Spleen (tissue), 13 donors: ENCODE measurements at places on chromosomes 2 and 18. TPM values are rescaled to one million over a fixed set of nuclear protein-coding genes. Genes with fewer than 3 reads are reported as not detected.

DNA sequence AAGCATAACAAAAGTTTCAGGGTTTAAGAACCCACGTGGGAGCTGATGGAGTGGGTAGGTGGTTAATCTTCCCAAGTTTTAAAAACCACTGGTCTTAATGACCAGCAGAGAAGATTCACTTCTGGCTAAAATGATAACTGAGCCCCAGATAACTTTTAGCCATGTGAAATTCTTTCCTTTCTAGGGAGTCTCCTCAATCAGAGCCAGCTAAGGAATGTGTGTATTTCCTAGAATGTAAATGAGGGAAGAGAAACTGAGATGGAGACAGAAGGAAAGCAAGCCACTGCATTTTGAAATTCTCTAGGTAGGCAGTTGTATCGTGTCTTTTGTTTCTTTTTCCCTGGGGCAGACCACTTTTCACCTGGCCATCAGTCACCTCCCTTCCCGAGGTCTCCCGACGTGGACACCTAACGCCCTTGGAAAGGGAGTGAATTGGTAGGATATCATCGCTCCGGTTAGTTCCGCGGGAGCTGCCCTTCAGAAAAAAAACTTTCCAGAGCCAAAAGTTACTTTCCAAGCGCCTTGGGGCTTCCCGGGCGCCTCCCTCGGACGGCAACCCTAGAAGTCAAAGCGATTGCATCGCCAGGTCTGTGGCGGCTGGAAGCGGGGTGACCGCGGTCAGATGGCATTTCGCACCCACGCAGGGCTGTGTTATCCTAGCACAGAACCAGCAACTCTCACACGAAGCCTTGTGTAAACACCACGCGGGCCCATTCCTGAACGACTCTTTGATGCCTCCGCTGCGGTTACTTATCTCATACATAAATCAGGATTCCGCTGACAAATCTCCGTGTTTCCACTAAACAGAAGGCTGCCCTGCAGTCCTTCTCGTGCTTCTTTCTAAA is 1.3 kb downstream of the COLEC12 start:
- DNase-seq = no peak

GRCh38 chr18:35122586-35123224 is 81.5 kb downstream of the MAPRE2 start:
- DNase-seq = no peak

DNA sequence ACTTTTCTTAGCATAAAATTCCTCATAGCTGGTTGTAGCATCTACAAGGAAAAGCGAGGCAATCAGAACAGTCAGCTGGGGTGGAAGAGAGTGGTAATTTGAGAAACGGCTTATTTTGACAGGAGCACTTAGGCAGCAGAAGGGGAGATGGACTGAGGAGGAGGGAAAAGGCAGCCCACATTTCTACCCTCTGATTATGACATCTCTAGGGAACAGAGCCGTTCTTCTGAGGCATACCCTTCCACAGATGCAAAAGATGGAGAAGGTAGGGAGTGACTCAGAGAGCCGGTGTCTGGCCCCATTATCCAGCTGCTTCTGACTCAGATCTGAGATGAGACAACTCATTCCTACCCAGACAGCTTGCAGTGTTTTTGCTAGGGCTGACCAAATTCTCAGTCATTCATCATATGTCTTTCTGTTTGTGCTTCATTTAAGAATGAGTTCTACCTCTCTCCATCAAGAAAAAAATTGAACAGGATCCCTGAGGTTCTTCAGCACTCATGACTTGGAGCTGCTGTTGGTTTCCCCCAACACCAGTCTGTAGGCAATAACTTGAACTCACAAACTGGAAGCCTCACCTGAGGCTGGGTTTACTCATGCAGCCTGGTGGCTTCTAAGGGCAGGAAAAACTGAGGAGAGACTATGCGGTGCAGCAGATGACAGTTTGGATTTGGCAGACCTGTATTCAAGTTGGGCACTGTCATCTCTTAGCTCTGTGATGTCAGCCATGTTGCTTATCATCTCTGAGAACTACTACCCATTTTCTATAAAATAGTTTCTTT is 15.9 kb upstream of the SEC11C start:
- no peak for DNase-seq

- DNase-seq = no peak
Measured at GRCh38 chr2:164678631-164679149, 57.4 kb upstream of the GRB14 start.

GRCh38 chr18:10245031-10245845 is 209.2 kb upstream of the APCDD1 start:
- no peak for DNase-seq

CNGA3 gene
- total RNA-seq = not detected

PXDN gene
- total RNA-seq = 28.3 TPM
